Retinal pigment epithelial cell (primary cell): ENCODE measurements at places on chromosomes 12 and 14.

DNA sequence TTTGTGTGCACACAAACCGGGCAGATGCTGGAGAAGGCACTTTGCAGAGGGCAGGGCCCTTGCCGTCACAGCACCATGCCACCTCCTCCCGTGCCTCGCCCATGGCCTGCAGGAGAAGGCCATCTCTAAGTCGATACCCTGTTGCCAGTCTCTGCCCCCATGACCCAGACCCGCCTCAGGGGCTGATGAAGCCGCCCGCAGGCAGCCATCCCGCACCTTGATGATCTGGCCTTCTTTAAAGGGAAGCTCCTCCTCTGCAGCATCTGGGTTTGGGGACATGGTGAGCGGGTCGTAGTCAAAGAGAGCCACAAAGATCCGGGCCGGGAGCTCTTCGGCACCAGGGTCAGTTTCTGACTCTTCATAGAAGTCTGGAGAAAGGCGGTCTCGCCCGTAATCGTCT, 76.2 kb downstream of the PIWIL1 start:
- DNase-seq, result no peak

DNA sequence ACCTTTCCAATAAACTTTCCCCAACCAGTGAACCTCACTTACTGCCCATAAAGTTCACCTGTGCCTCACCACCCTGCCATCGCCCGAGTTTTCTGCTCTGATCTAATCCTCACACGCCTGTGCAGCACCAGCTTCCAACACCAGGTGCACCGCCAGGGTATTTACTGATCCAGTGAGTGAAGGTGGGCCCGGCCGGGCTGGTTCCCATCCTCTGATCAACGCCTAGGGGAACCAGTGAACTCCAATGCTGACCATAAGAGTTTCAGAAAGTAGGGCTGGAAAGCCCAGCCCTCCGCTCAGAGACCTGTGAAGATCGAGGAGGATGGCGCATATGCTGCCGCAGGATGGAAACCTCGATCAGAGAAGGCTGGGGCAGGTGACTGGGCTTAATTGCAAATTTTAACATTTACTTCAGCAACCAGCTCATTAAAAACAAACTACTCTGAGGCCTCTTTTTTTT, 685 bp upstream of the MYL6B start:
- DNase-seq, result no peak

DNA sequence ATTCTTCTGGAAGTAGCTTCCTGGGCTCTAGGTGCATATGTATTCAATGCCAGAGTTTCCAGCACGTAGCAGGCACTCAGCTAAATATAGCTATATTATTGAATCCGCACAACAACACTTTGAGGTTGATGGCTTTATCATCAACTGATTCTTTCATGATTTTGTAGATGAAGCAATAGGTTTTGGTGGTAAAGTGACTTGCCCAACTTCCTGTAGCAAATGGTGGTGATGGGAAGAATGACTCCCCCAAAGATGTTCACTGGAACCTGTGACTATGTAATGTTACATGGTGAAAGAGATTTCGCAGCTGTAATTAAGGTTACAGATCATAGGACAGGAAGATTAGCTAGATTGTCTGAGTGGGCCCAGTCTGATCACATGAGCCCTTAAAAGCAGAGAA, 3.2 kb downstream of the TDRD9 start:
- DNase-seq, result no peak

DNA sequence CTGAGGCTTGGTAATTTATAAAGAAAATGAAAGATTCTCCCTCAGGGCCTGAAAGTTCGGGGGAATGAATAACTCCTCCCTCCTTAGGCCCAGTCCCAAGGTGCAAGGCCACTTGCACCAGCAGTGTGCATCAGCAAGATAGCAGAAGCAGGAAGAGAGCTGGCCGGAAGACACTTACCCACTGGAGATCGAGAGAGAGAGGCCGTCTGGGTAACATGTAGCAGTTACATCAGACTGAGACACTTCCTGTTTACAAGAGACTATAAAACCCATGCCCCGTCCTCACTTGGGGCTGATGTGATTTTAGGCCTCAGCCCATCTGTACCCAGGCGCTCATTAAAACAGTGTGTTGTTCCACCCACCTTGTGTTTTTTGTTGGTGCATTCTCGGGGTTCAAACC, 85.2 kb downstream of the TMTC3 start:
- no peak for DNase-seq

DNA sequence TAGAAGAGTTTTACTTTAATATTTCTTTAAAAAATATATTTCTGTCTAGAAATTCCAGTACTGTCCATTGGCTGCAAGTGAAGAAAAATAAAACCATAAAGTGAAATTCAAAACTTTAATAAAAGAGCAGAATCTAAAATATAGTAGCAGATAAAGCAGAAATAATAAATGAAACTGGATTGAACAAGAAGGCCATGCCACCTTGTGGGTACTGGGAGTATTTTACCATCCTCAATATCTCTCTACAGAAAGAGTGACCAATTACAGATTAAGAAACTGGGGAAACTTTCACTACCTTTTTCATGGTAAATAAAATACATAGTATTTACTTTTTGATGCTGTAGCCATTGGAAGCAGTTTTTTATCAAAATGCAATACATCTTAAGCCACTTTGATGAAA, 220.5 kb downstream of the BCAT1 start:
- no peak for DNase-seq

- DNase-seq, result peak; percentile 82
Observed at GRCh38 chr12:111636209-111636945, 37.3 kb upstream of the ATXN2 start.
